ENCODE measurements at places on chromosomes 6 and 20. TPM values are rescaled to one million over a fixed set of nuclear protein-coding genes. Genes with fewer than 3 reads are reported as not detected.

The ROS1 gene
- 0.39 TPM for total RNA-seq

The CRIP3 gene
- total RNA-seq = not detected

The VNN1 gene
- total RNA-seq = not detected

The TMEM74B gene
- not detected for total RNA-seq

The HRH3 gene
- total RNA-seq = not detected

The CLIC5 gene
- total RNA-seq = not detected

The ENPP4 gene
- total RNA-seq = 8.1 TPM

The ZNF292 gene
- 20.9 TPM for total RNA-seq

The OPN5 gene
- not detected for total RNA-seq

The HUS1B gene
- total RNA-seq = 1.1 TPM

The SH3BGRL2 gene
- 1.6 TPM for total RNA-seq

The IRAK1BP1 gene
- total RNA-seq = 7.4 TPM

The EXOC2 gene
- total RNA-seq = 14.3 TPM

The IL20RA gene
- total RNA-seq = 0.37 TPM

The GSTA1 gene
- total RNA-seq = not detected

All from subcutaneous preadipocyte (primary cell).